ENCODE measurements at places on chromosomes 2 and 18.

- DNase-seq = no peak
These were observed 885.7 kb upstream of the KLHL29 start for GRCh38 chr2:22499082-22499839.

GRCh38 chr2:224918626-224919471 lies 123.4 kb downstream of the DOCK10 start:
- DNase-seq = no peak

DNA sequence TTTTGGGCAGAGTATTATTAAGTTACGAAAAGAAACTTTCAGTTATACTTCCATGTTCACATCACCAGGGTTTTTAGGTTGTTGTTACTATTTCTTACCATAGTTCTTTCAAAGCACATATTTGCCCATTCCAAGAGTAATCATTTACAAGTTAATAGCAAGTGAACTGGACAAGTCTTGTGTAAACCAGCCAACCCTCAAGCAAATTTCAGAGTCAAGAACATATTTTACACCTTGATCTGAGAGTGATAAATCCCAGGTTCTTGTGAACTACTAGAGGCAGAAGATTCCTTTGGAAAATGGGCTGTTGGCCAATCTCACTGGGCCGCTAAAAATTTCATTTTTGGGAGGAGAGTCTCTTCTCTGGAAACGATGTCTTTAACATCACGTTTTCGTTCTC lies 2.7 kb upstream of the ASAP2 start:
- DNase-seq = no peak

DNA sequence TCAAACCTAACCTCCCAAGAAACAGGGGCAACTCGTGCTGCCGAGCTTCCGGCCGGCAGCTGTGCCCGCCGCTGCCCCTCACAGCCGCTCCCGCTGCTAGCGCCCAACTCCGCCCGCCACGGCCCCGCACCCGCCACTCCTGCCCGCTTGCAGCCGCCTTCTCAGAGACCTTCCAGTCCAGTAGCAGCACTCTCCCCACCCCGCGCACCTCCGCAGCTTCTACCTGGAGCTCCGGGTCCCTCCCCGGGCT lies 722 bp upstream of the C2orf15 start:
- DNase-seq = no peak

DNA sequence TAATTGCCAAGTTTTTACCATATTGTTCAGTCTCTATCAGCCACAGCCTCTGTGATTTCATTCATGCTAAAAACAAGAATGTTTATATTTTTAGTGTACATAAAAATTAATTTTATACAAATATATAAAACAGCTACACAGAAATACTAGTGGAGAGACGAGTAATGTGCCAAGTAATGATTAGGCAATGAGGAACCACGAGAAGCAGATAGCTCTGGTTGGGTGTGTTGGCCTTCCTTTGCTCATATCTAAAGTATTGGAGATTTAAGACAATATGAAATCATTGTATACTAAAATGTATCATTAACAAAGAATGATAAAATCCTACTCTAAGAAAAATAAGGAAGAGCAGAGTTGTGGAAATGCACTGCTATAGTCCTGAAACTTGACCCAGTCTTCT lies 326.7 kb downstream of the AGAP1 start:
- DNase-seq = no peak

DNA sequence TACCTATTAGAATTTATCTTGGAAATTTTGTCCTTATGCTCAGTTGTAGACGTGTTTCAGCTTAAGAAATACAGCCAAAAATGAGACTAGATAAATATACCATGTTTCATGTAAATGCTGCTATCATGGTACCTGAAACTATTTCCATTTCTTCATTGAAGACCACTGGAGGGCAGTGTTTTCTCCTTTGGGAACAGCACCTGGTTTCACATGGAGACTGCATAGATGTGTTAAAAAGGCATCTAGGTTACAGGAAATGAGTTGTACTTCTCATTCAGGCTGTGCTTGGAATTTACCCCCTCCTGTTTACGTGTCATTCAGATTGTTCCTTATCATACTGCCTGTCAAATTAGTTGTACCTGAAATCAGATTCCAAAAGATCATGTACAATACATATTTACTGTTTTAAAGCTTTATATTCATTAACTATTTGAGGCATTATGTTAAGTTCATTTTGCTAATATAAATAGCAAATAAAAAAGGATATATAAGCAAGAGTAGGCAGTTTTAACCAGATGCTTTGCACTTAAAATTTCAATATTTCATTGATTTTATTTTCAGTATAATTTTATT lies 57.3 kb upstream of the PSMD14 start:
- DNase-seq = no peak

All from stimulated activated CD4-positive, alpha-beta T cell treated with anti-CD3 and anti-CD28 coated beads, Interleukin-15, amount 100 ng/mL, for 24 hours (primary cell).